ENCODE measurements at places on chromosomes 5 and 9.

- DNase-seq = no peak
Observed at GRCh38 chr5:13745508-13745907, 199.0 kb downstream of the DNAH5 start.

DNA sequence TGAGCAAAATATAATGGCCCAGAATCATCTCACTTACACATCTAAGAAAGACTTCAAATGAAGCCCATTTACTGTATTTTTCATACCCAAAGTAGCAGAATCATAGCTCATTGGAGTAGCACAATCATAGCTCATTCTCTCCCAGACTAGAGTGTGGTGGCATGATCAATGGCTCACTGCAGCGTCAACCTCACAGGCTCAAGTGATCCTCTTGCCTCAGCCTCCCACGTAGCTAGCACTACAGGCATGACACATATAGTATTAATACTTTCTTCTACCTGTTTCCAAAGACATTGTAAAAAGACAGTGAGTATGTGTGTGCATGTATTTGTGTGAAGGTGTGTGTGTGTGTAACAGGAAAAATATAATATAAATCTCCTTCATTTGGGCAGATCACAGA lies 1247.9 kb upstream of the ACO1 start:
- no peak for DNase-seq

- no peak for DNase-seq
Observed at GRCh38 chr9:134502809-134503211, 138.8 kb upstream of the COL5A1 start.

DNA sequence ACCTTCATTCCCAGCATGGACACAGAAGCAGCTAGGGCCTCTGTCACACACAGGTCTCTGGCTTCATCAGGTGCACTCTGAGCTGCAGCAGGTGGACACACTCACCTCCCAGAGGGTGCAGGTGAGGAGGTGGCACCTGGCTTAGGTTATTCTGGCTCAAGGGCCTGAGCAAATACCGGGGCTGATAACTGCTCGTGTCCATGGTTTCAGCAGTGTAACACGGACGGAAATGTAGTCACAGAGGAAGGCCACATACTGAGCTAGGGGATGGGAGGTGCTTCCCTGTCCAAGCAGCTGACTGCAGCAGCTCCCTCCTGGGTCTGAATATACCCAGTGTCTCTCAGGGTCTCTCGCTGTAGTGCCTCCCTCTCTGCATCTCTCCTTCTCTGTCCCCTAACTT lies 5.7 kb downstream of the PHF2 start:
- no peak for DNase-seq

GRCh38 chr9:76218886-76219445 lies 175.3 kb downstream of the RFK start:
- DNase-seq = no peak

DNA sequence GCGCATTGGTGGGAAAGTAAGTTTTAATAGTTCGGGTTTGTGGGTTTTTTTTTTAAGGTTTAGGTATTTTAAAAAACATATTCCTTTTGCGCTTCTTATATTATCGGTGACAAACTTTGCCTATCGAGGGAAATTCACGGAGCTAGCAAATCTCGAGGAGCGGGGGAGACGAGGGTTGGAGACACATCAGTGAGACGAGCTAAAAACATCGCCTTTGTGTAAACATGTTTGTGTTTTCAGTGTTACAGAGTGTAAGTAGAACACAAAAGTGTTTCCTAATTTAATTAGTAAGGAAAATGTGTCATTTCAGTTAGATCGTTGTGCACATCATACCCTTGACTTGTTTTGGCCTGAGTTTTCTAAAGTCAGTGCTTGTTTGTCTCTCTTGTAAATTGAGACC lies 945 bp downstream of the BTF3 start:
- DNase-seq = no peak

DNA sequence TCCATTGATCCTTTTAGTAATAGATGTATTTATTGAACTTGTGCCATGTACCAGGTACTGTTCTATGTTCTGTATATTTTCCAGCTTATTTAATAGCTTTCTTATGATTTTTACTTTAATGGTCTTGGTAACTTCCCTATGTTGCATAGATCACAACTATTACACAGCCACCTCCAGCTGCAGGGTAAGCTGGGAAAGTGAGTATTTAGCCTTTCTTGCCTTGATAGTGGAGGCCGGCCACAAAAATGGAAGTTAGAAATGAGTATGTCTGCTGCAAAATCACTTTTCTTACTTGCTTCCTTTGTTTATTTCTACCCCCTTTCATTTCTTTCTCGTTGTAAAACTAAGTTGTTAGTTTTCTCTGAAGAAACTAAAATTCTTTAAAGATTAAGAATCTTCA lies 43.1 kb upstream of the ANKDD1B start:
- no peak for DNase-seq

DNA sequence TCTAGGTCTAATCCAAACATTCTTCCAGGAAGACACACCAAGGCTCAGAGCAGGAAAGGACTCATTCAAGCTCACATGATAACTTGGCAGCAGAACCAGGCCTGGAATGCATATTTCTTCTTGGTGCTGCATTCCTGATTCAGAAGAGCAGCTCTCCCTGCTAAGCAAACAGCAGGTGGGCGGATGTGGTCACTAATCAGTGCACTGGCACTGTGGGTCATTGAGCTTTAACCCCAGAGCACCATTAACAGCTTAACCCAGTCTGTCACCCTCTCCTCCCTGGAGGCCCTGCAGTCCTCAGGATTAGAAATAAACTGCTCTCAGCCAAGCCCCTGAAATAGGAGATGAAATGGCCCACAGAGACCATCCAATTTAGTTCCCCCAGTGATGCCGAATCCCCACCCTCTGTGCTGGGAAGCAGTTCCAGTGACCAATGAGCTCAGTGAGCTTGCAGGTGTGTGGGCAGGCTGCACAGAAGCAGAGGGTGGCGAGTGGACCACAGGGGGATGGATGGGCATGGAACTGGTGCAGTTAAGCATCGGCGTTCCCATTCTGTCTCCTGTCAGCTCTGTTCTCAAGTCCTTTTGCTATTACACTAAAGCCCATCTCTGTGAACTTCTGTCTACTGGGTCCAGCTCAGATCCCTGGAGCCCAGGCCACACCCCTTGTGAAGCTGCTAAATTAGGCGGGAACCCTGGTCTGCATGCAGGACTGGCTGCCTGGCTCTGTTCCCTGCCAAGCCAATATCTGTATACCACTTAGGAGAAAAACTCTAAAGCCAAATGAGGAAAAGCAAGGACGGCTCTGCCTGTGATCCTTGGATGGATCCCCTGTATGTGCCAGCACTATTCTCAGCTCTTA lies 16.6 kb upstream of the MEGF9 start:
- DNase-seq = no peak

DNA sequence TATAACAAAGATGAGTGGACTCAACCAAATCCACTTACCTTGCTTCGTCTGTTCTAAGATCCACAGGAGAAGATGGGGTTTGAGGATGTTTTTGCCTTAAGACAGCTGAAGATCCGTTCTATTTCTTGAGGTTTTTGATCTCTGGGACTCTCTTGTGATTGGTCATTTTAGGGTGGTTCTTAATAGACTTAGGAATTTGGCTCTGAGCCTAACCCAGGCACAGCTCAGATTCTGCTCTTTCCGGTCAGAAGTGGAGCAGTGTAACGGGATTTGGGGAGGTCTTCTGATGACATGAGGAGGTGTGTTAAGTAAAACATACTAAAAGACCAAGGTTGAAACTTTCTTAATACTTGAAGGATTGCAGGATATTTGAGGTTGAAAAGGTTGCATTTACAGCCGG lies 166.9 kb downstream of the DMRT2 start:
- no peak for DNase-seq

- no peak for DNase-seq
Observed at GRCh38 chr5:120632430-120632829, 168.3 kb downstream of the PRR16 start.

All from stimulated activated CD4-positive, alpha-beta T cell treated with anti-CD3 and anti-CD28 coated beads, Interleukin-15, amount 100 ng/mL, for 1 hour (primary cell).